Fibroblast of skin of right biceps (primary cell): ENCODE measurements at places on chromosomes 11 and 22.

DNA sequence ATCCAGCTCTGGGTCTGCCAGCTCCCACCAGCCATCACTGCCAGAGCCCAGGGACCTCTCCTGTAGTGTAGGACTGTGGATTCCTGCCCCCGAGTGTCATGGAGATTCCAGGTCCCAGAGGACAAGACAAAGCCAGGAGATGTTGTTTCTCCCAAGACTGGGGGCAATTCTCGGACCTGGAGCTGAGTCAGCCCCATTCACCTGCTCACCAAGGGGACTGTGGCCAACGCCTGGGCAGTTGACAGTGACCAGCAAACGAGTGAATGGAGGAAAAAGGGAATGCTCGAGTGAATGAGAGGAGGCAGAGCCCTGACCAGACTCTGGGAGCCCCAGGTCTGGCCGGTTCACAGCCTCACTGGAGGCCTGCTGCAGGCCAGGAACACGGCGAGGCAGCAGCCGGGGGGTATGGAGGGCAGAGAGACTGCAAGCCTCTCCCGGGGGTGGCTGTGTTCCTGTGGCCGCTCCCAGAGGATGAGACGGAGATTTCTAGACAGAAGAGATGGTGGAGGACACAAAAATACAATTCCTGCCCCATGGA is 61.3 kb upstream of the PRR5 start:
- no peak for DNase-seq

GRCh38 chr11:113308601-113309000 is 5.8 kb upstream of the TTC12 start:
- DNase-seq = no peak

DNA sequence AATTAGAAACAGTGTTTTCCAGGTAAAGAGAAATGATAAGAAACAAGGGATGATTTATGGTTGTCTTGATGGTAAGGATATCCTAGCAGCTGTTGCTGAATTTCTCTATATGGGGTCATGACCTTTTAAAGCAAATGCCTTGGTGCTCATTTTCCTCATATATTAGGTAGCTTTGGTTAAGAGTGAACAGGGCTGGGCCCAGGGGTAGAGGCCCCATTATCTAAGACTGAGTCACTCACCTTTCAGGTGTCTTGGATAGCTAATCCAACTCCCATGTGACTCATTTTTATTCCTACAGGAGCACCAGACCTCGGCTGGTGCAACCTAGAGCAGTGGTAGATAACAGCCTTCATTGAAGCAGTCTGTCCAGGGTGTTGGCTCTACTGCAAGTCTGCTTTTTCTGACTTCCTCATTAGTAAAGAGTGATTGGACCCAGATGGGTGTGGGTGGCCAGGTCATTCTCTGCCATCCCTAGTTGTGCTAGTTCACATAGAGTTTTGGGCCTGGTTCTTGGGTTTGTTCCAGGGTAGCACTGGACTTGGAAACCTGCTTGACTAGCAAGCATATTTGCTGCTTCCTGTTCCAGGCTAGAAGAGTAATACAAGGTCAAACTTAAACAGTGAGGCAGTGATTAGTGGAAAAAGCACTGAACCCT is 37.4 kb downstream of the CTNND1 start:
- DNase-seq = no peak

GRCh38 chr22:44375451-44375850 is 62.7 kb upstream of the SHISAL1 start:
- DNase-seq = no peak

DNA sequence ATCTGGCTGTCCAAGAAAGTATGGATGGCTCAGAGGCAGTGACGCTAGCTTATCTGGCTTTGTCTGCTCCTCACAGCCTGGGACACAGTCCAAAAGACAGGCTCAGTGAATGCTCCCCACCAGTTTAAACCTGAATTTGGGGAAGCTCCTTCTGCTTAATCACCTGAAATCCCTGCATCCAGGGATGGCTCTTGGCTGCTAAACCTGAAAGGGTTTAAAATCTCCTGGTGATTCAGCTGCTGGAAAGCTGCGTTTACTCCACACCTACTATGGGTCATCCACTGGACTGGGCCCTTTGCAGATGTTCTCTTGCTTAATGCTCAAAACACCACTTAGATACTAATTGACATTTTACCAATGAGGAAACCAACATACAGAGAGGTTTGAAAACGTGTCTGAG is 302.0 kb upstream of the NARS2 start:
- no peak for DNase-seq

DNA sequence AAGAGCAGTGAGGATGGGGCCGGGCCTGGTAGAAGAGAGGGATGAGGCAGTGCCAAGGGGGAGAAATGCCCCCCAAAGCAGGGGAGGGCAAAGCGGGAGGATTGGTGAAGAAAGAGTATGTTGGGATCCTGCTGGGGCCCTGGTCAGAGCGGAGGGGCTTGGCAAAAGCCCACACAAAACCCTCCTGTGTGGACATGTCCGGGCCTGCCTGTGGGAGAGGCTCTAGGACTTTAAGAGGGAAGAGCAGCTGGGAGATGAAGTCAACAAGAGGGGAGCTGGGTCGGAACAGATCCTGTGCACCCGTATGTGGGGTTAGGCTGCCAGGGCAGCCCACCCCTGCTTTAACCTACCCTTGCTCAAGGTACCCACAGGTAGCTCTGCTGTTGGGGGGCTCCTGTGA is 25.8 kb downstream of the ART5 start:
- DNase-seq = no peak

DNA sequence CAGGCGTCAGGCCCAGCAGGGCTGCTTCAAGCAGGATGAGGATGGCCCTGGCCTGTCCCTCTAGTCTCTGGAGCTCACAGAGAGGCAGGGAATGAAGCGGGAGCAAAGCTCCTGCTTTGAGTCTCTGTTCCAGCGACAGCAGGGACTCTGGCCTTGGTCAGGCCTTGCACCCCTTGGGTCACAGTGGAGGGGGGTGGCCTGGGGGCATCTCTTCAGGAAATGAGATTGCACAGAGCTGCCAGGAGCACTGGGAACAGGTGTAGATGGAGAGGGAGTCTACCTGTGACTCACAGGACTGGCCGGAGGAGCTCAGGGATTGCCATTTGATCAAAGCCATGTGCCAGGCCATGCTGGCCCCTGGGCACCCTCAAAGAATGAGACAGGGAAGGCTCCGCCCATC is 1.6 kb downstream of the ANO1 start:
- no peak for DNase-seq

- DNase-seq = no peak
Observed at GRCh38 chr11:45794169-45794568, 10.8 kb upstream of the SLC35C1 start.

DNA sequence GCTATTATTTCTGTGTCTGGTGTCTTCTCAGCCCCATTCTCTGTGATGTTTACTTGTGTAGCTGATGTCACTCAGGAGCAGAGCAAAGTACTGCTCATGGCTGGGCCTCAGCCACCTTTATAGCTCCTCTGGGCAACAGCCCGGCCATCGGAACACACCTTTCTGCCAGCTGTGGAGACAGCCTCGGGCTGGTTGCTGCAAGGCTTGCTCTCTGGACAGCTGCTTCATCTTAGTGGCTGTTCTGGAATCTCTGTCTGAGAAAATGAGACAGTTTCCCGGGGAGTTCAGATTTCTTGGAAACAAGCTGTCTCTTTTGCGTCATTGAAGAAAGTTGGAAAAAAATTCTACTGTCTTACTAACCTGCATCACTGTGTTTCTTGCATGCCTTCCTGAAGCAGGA is 20.0 kb downstream of the THY1 start:
- DNase-seq = peak; percentile 44

DNA sequence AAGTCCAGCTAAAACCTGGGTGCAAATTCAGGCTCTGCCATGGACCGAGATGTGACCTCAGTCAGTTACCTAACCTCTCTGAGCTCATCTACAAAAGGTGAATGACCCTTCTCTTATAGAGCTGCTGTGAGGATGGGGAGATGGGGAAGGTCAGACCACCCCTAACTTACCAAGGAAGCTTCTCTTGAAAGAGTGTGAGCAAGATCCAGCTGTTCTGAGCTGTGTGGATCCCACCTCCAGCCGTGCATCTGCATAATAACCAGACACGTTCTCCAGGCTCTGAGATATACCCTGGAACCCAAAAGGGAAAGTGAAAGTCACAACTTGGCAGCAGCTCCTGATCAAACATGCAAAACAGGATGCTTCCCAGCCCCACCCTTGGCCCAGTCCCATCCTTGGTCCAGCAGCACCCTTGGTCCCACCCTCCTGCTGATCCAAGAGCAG is at the start of gene APOL3:
Gene APOL3, minus strand, starts transcription at position 257 of the 444 bp plus-strand sequence. CDS start 11,700 bp downstream, outside the sequence.
- DNase-seq = peak; percentile 17

- DNase-seq = no peak
Observed at GRCh38 chr11:72707032-72707431, 32.8 kb upstream of the PDE2A start.

- no peak for DNase-seq
Observed at GRCh38 chr11:99968336-99968735, 718.8 kb upstream of the ARHGAP42 start.

GRCh38 chr11:61816736-61817455 is at the start of gene FADS1:
Gene FADS1 (minus strand): TSS chr11:61817003. CDS start chr11:61816929, 74 bp downstream.
- DNase-seq = peak; percentile 94

DNA sequence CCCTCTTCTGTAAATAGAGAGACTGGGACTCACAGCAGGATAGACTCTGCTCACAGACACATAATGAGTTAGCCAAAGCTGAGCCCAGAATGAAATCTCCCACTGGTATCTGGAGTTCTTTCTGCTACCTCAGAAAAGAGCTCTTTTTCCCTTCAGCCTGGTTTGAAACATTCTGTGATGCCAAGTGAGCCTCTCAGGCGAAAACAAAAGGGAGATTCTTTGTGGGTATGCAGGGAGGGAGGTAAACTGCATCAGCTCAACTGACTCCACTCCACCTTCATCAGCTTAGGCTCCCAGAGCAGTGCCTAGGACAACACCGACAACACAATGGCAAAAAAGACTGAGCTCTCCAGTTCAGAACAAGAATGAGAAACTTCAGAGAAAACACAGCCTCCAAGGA is 55.1 kb upstream of the SCUBE2 start:
- DNase-seq = no peak

GRCh38 chr11:5288108-5288905 is 13.4 kb downstream of the OR51B4 start:
- no peak for DNase-seq

DNA sequence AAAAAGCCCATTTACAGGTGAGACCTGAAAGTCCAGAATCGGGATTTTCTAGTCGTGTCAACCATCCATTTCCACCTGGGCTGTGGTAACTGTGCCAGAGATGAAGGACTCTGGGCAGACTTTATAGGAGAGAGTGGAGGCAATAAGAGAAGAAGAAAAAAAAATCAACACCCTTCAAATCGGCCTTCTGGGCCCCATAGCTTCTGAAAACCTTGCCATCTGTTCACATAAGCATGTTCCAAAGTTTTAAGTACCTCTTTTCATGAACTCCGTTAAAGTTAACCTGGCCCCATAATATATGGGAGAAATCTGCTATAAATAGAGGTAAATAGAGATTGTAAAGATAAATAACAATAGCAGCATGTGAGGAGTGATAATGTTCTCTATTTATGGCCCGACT is 470.5 kb downstream of the MIAT start:
- no peak for DNase-seq

GRCh38 chr11:86171627-86172026 is 72.9 kb upstream of the EED start:
- DNase-seq = no peak

DNA sequence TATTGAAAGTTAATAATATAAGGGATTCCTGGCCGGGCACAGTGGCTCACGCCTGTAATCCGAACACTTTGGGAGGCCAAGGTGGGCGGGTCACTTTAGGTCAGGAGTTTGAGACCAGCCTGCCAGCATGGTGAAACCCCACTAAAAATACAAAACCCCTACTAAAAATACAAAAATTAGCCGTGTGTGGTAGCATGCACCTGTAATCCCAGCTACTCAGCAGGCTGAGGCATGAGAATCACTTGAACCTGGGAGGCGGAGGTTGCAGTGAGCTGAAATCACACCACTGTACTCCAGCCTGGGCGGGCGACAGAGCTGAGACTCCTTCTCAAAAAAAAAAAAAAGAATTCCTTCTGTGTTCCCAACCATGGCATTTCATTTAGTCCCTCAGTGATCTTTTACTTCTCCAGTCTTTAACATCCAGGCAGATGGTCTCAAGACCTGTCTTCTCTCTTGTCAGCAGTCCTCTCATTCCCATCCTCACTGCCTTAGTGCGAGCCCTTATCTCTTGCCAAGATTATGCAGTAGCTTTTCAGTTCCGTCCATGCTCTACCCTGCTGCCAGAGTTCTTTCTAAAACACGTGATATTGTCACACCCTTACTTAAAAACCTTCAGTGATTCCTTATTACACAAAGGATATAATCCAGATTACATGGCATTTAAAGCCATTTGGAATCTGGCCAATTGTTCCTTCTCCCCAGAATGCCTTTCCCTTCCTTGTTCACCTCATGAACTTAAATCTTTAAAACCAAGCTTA is 17.9 kb downstream of the RTN3 start:
- DNase-seq = no peak

- no peak for DNase-seq
Observed at GRCh38 chr11:69352166-69352565, 58.2 kb downstream of the MYEOV start.

DNA sequence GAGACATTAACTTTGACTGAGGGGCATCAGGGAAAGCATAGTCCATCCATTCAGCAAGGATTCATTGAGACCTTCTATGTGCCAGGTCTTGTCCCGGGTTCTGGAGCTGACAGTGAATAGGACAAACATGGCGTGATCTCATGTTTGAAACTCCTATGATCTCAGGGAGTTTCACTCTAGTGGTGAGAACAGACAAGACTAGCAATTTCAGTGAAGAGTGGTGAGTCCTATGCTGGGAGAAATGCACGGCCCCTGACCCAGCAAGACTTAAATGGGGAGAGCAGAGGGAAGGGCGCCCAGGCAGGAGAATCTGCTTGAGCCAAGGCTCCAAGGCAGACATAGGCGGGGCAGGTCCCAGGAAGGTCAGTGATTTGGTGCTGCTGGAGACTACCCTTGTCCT is 155.7 kb downstream of the CEP164 start:
- DNase-seq = no peak

DNA sequence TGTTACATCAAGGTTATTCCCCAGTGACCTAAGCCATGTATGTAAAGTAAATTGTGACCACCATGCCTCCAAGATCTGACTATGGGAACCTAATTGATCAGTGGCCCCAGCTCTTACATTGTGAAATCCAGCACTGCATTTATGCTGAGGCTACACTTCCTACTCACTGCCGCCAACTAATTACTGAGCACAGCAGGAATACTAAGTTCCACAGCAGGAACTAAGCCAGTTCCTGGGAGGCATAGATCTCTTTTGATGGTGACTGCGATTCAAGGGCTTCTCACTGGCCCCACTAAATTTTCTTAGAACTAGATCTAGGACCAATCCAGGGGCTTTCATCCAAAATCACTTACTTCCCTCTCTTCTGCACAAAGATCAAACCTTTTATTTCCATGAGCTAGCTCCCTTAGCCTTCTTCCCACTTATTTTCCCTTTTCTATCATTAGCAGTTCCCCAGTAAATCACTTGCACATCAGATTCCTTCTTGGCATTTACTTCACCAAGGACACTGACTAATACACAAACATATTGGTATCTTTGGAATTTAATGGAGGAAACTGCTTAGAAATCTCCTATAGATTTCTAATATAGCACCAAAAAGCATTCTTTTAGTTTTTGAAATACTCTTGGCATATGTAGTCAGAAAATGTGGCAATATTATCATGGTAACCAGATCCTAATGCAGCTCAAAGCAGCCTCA is 46.0 kb downstream of the CNTN5 start:
- no peak for DNase-seq

DNA sequence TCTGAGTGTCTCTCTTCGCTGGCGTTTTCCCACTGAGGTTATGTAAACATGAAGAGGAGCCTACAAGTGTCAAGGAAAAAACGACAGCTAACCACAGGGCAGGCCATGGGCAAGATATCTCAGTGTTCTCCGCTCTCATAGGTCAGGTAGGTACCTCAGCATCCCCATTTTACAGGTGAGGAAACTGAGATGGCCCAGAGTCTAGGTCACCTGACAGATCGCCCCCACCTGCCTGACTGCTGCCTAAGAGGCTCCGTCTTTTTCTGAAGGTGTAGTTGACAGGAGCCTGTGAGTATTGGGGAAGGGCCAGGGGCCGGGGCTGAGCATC is 847 bp upstream of the NDUFA6 start:
- DNase-seq = no peak
